ENCODE measurements at places on chromosomes 1 and 21.
A peak's percentile ranks its signal among the peaks of the same experiment; 100 is the strongest.

GRCh38 chr1:19644681-19645410, 735 bp downstream of the NBL1 start:
- DNase-seq, result no peak

DNA sequence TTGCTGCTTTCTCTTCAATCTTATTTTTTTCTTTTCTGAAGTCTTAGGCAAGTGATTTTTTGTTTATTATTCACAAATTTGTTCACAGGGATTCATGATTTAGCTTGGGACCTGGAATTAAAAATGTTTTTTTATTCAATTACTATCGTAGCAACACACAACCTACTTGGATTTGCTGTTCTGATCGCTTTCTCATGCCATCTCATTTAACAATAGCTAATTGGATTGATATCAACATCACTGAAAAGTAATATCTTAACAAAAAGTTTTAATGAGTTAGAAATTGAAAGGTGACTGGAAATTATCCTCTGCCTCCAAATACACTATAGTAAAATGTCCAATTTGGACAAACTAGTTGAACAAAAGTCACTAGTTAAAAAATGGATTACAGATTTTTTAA, 32.4 kb downstream of the MAP3K21 start:
- DNase-seq, result no peak

DNA sequence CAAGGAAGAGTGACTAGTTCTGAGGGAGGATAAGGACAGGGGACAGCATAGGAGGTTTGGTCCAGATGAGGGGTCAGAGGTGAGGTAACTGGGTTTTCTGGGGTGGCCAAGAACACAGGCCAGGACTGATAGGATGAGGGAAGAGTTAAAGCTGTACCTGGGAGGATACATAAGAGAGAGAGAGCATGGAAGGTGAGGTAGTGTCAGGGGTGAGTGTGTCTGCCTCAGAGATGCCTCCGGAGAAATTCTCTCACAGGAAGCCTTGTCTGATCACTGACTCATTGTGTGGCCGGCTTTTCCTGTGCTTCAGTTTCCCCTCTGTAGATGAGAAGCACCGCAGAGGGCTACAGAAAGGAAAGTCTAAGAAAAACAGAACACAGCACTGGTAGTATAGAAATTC, 40.2 kb downstream of the FASLG start:
- no peak for DNase-seq

DNA sequence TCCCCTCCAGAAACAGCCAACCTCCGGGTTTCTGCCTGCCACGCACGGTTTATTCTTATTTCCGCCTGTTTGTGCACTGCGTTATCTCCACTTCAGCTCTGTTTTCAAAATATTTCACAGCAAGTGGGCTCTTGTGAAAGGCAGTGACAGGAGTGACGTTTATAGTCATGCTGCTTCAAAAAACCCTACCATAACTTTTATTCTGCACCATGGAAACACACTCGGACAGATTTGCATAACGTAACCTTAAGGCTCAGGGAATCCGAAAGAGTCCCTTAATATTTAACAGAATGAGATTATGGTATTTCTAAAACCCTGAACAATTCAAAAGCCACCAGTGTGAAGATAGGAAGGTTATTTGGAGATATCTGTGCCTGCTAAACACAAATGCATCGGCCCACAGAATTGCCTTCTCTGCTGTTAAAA, 782 bp upstream of the SDE2 start:
- no peak for DNase-seq

- no peak for DNase-seq
Observed at GRCh38 chr1:36273024-36273423, 33.1 kb upstream of the SH3D21 start.

DNA sequence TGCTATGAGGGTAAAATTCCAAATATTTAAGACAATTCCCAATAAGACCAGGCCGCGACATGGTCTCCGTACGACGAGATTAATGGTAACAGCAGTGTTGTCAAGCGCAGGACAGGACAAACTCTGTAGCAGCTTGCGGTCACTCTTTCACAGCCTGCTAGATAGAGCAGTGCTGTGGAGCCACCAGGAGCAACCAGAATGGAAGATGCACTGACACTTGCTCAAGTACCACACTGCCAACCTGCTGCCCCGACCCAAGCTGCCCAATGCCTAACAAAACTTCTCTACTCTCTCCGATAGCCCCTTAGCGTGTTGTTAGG, 636 bp downstream of the WARS2 start:
- DNase-seq, result peak; percentile 61

GRCh38 chr1:217230412-217230811, 400.5 kb downstream of the GPATCH2 start:
- no peak for DNase-seq

- DNase-seq, result no peak
Observed at GRCh38 chr21:42556960-42557359, 43.3 kb downstream of the SLC37A1 start.

- DNase-seq, result no peak
Observed at GRCh38 chr21:17427157-17427556, 85.7 kb upstream of the CXADR start.

DNA sequence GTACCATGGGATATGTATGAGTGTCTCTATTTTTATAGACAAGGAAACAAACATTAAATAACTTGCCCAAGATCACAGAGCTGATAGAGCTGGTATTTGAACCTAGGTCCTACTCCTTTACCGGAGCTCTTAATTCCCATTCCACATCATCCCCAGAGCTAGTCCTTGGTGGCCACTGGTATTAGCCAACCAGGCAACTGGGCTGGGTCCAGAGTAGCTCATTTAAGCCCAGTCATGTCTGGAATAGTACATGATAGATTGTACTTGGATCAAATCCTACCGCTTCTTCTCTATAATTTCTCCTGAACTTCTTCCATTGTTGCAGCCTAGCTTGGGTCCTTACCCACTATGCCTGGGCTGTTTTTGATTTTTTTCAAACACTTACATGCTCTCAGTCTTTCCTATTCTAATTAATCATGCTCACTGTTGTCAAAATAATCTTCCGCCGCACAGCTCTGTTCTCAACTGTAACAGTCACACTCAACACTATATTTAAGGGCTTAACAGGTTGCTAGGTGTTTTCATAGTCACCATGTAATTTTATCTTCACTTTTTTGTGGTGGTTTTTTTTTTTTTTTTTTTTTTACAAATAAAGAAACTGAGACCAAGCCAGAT, 80.2 kb downstream of the COLGALT2 start:
- no peak for DNase-seq

- no peak for DNase-seq
Observed at GRCh38 chr1:58660105-58660504, 39.8 kb downstream of the MYSM1 start.

GRCh38 chr21:44552136-44552535, 831 bp upstream of the KRTAP10-2 start:
- DNase-seq, result no peak

GRCh38 chr21:43276811-43277210, 108.0 kb downstream of the CRYAA start:
- DNase-seq, result no peak

DNA sequence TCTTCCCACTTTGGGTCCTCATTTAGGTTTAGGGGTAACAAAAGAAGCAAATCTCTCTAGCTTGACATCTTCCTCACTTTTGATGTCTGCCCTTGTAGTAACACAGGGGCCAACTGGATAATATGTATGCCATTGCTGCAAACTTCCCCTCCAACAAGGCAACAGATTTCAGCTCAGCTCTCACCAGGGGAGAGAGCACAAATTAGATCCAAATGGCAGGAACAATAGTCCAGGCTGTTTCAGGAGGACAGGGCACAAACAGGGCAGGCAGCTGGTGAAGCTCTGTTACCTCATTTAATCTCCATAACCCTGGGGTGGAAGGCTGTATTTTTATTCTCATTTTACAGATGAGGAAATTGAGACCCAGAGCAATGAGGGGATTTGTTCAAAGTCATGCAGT, 4.3 kb upstream of the PIK3R3 start:
- no peak for DNase-seq

DNA sequence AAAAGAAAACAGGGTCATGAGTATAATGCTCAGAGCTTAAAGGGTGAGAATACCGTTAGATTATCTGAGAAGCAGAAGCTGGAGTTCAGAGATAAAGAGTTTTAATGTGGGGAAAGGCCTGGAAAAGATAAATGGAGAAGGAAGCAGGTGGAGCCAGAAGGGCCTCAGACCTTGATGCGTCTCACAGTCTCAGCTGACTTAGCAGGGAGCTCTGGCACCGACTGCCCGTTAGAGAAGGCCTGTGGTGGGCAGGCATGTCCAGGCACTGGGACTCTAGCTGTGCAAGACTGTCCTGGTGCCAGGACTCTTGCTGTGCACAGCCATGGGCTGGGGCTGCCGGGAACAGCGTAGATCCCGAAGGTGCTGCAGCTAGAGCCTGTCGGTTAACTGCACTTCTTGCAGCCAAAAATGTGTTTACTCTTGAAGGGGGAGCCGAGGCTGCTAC, 3.8 kb upstream of the SLAMF9 start:
- DNase-seq, result no peak

GRCh38 chr1:243712242-243712641, 137.8 kb downstream of the AKT3 start:
- no peak for DNase-seq

GRCh38 chr1:225253784-225254183, 174.1 kb downstream of the LBR start:
- DNase-seq, result no peak

DNA sequence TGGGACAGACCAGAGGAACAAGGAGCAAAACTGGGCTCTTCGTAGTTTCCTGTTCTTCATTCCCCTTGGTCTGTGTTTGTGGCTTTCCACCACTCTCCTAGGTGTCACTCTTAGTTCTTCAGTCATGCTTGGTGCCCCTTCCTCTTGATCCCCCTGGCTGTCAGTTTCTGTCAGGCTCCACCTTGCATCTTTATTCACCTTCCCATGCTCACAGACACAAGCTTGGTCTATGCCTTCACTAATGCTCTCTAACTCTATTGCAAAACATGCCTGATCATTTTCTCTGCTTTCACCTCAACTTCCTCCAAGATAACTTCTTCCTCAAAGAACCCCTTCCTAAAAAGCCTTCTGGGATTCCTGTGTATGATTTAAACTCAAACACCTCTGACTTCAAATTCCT, 122.9 kb downstream of the GLUL start:
- no peak for DNase-seq

- no peak for DNase-seq
Observed at GRCh38 chr1:46096269-46097148, 35.9 kb downstream of the PIK3R3 start.

GRCh38 chr1:228154021-228154669, 4.4 kb downstream of the GJC2 start:
- no peak for DNase-seq

DNA sequence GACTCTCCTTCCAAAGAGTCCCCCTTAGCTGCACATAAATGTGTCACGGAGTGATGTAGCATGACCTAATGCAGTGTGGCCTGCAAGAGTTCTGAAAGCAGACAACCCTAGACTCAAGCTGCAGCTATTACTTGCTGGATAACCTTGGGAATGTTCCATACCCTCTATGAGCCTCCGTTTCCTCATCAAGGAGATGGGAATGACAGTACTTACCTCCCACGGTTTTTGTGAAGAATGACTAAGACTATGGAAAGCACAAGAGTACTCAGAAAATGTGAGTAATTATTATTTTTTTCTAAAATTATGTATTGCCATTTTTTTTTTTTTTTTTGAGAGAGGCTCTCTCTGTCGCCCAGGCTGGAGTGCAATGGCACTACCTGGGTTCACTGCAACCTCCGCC, 3.0 kb downstream of the TTC39A start:
- no peak for DNase-seq

Data from NCI-H1930 (cell line).